Stimulated activated CD8-positive, alpha-beta memory T cell treated with anti-CD3 and anti-CD28 coated beads, Interleukin-7, amount 100 ng/mL, for 4 hours (primary cell): ENCODE measurements at places on chromosomes 4 and X.

DNA sequence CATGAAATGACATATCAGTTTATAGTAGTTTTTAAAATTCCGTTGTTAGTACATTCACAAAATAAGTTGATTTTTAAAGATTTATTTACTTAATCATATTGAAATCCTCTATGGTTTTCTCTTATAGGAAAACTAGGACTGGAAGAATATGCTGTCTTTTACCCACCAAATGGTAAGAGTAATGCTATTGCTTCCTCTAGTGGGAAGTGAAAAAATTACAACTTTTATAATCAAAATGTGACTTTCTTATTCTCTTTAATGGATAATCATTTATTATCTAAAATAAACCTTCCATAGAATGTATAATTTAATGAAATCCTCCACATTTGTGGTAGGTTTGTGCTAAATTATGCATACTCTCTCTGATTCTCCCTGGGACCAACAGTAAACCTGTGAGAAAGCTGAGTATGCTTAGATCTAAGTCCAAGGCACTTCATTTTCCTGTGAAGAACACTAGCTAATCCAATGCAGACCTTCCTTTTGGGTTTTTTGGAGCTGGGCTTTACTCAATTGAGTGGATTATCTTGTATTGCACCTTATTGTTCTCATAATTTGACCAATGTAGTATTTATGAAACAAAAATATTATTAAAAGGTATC, 136.2 kb downstream of the TBC1D19 start:
- DNase-seq: no peak

DNA sequence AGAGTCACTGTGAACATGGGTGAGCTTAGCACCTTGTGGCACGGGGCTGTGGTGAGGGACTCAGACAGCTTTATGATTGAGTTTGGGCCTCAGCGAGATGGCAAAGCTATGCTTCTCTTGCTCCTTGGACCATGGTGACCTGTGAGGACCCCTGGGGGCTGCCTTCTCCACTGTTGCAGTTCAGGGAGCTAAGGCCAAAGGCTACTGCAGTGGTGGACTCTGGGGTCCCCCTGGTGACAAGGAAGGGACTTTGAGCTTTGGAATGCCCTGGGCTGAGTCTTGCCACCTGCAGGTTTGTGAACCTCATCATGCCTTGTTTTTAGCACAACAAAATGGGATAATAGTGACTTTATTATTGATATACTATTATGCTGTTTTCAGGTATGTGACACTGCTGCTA, 36.5 kb downstream of the TBL1X start:
- no peak for DNase-seq

GRCh38 chr4:150569384-150569987, 12.5 kb upstream of the MAB21L2 start:
- DNase-seq: no peak

- no peak for DNase-seq
Measured at GRCh38 chrX:81294101-81294500, 92.2 kb downstream of the SH3BGRL start.

- DNase-seq: no peak
Measured at GRCh38 chrX:20454117-20454516, 187.4 kb upstream of the RPS6KA3 start.

GRCh38 chr4:74658116-74658515, 136.2 kb downstream of the BTC start:
- DNase-seq: no peak

DNA sequence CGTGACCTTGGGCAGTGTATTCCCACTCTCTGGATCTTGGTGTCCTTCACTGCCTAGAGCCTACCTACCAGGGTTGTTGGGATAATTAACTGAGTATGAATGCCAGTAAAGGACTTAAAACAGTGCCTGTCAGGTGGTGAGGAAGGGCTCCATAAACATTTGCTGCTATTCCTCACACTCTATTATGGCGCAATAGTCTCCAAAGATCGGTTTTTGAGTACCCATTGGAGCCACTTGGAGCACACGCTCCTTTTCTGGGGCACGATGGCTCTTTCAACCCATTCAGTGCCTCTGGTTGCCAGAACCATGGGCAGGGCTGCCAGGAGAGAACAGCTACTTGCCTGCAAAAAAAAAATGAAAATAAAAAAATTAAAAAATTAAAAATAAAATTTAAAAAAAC, 296.6 kb upstream of the PPARGC1A start:
- DNase-seq: no peak

DNA sequence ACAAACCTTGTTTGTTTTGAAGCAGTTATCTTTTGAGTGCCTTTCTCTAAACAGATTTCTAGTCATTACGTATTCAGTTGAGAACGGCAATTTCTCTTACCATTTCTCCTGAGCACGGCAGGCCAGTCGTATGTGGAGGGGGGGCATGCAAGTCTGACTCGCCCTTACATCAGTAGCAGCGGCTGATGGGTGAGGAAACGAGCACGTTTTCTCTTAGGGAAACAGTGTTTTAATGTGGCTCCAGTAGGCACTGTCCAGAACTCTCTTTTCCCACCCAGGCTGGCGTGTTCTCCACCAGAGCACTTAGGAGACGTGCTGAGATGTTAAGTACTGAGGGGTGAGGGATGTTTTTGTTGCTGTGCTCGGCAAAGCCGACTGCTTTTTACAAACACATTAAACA, 240.5 kb downstream of the STIM2 start:
- DNase-seq: no peak

DNA sequence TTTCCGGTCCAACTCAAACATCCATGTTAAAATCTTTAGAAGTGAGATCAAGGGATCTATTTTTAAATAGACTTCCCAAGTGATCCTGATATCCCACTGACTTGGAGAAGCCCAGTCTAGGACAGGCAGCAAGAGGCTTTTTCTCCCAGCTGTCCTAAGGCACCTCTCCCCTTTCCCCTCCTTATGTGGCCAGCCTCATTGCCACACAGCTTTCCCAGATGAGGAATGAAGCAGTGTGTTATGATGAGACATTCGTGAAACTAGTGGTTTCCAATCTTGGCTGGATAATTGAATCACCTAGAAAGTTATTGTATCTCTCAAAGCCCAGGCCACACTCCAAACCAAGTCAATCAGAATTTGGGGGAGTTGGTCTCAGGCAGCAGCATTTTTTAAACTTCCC, 16.8 kb upstream of the HSD17B13 start:
- no peak for DNase-seq

- no peak for DNase-seq
Measured at GRCh38 chr4:90027565-90027964, 99.6 kb upstream of the CCSER1 start.

- DNase-seq: no peak
Measured at GRCh38 chr4:142098900-142099545, 462.6 kb downstream of the IL15 start.

GRCh38 chrX:109830704-109831206, 97.7 kb upstream of the ACSL4 start:
- no peak for DNase-seq

DNA sequence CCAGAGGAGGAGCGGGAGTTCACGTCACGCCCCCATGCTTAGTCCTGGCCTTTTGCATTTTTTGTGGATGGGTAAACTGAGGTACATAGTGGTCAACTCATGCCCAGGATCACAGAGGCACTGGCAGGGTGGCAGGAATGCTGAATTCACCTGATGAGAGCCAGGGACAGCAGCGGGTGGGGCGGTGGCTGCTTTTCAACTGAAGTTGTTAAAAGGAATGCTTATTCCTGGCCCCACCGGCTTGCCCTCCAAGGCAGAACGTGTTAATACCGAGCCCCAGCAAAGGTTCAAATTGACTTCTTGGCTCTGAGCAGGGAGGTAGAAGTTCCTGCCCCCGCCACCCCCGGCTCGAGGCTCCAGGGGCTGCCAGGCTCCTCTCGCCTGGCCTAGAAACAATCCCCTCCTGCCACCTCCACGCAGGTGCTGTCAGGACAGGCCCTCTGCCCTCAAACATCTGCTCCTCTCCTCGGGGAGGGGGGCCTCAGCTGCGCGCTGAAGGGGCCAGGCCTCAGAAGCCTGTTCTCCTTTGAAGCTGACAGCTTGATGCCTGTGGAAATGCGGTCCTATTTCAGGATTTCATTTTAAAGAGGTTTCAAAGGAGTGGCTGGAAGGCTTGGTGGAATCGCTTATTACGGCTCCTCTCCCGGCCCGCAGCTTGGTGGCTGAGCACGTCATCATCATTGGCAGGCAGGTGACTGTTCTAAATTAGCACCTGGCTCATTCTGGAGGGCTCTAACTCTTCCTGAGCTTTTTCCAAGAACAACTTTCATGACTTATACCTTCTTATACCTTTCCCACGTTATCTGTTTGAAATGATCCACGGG, 93.0 kb downstream of the PHKA2 start:
- DNase-seq: no peak

DNA sequence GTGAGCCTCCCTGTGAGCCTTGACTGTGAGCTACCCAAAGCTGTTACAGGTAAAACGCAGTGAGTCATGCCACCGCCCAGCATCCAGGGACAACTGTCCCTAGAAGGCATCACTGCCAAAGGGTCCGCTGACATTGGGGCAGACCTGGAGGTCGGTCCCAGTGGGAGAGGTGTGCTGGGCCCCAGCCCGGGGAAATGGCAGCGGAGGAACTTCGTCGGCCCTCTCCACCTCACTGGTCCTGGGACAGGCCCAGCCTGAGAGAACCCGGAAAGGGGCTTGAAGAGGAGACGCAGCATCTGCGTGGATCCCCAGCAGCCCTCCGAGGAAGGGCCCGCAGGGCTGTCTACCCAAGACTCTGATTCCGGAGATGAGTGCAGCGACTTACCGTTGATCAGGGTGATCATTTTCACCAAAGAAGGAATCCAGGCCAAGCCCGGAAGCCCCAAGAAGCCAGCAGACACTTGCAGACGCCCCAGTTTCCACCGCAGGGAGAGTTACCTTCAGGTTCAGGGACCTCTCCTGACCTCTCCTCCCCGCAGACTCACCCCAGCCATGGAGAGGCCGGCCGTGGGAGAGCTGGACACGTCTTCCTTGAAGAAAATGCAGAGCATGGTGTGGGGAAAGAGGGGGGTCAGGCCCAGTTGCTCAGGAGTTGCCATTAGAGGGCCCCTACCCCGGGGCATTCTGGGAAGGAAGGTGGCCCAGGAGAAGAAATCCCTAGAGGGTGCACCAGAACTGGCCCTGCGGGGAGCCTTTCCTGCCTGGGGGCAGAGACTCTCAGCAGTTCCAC, 51.2 kb downstream of the CXorf49B start:
- no peak for DNase-seq

- DNase-seq: no peak
Measured at GRCh38 chr4:148986951-148987350, 544.7 kb upstream of the NR3C2 start.

DNA sequence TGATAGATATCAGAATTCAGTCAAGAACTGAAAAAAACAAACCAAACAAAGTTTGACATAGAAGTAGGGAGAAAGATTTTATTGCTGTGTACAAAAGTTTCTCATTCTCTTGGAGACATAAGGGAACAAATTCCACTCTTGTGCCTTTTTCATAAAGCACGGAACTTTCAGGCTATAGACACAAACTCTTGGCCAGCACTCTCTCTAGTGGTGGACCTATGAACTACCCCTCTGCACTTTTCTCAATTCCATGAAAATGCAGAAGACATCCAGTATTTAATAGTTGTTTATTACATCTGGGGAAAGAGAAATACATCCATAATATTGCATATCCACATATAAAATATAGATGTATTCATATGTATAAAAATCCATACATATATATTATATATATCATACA, 291.6 kb upstream of the HS3ST1 start:
- no peak for DNase-seq
